ENCODE measurements at places on chromosomes 7 and 10. TPM values are rescaled to one million over a fixed set of nuclear protein-coding genes. Genes with fewer than 3 reads are reported as not detected.

Gene ARHGAP22
- 4.8 TPM for total RNA-seq

Gene PITRM1
- 76.0 TPM for total RNA-seq

Gene UTF1
- not detected for total RNA-seq

Gene MKRN1
- 58.7 TPM for total RNA-seq

Gene POU6F2
- not detected for total RNA-seq

Gene C10orf62
- total RNA-seq, result not detected

Gene LRRN3
- 2.4 TPM for total RNA-seq

- DNase-seq, result no peak
These were observed 67.5 kb downstream of the PFKFB3 start for GRCh38 chr10:6269953-6270867.

GRCh38 chr10:78401624-78402367 is 368.1 kb downstream of the RPS24 start:
- DNase-seq, result peak; percentile 35

- DNase-seq, result peak; percentile 33
These were observed 563.0 kb downstream of the TCERG1L start for GRCh38 chr10:130748409-130749057.

GRCh38 chr7:13987395-13987794 is 2.1 kb downstream of the ETV1 start:
- no peak for DNase-seq

- no peak for DNase-seq
These were observed 11.9 kb upstream of the ZCCHC24 start for GRCh38 chr10:79457256-79457785.

DNA sequence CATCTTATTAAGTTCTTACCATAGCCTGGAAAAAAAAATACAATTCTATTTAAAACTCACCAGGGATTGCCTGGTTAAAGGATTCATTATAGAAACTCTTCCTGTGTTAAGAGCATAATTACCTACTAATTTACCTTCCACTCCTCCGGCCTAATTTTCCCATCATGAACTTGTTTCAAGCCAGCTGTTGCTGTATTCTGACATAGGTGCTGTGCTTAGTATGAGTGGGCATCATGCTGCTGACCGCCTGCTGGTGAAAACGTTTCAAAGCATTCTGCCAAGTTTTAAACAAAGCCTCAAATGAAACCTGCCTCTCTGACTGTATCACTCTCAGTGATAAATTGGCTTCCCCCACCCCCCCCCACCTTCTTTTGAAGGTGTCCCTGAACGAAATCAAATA is 47.8 kb upstream of the KCNMA1 start:
- DNase-seq, result no peak

DNA sequence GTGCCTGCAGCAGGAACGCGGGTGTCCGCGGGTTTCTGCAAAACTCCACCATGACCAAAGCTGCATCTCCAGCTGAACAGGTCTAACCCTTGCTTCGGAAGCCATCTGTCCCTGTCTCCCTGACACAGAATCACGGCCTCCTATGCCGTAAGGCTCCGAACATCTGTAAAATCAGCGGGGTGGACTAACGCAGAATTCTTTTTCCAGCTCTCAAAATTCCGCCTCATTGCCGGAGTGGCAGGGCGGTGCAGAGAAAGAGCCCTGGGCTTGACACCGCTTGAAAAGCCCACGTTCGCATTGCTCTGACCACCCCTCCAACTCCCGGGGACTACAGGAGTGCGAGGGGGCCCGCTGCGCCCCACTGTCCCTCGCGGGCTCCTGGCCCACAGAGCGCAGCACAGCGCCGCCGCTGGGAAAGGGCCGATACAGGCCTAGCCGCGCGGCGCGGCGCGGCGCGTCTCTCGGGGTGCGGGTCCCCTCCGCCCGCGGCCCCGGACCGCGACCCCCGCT is 409 bp downstream of the DNMBP start:
- no peak for DNase-seq

DNA sequence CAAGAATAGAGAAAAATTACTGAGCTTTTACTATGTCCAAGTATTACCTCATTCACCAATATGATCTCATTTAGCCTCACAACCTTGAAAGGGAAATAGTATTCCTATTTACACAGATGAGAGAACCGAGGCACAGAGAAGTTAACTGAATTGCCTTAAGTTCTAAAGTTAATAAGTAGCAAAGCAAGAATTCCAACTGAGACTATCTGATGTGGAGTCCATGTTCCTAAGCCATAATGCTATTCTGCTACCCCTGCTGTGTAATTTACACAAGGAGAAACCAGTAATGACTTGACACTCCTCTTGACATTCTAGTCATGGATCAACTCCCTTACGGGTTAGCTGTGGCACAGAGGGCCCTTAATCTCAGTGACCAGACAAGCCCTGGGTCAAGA is 60.7 kb downstream of the ABCB4 start:
- no peak for DNase-seq

DNA sequence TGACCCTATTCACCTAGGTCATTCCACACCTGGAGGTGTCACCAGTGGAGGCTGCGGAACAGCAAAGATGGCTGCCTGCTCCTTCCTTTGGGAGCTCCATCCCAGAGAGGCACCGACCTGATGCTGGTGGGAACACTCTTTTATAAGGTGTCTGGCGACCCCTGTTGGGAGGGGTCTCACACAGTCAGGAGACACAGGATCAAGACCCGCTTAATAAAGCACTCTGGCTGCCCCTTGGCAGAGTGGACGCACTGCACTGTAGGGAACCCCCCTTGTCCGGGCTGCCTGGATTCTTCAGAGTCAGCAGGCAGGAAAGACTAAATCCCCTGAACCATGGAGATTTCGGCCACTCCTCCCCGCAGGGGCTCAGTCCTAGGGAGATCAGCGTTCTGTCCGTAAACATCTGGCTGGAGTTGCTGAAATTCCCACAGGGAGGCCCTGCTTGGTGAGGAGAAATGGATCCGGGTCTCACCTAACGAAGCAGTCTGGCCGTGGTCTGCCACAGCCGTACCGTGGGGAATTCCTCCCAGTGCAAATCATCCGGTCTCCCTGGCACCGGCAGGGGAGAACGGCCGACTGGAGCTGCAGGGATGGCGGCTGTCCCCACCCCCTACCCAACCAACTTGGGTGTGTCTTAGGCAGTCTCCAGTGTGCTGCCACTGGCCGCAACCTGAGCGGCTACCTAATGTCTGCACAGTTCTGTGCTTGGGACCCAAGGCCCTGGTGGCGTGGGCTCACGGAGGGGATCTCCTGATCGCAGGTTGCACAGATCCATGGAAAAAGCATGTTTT is 66.1 kb downstream of the LSMEM1 start:
- no peak for DNase-seq

Measured in breast epithelium (tissue), 4 donors.